ENCODE measurements at places on chromosomes 6 and 20.

DNA sequence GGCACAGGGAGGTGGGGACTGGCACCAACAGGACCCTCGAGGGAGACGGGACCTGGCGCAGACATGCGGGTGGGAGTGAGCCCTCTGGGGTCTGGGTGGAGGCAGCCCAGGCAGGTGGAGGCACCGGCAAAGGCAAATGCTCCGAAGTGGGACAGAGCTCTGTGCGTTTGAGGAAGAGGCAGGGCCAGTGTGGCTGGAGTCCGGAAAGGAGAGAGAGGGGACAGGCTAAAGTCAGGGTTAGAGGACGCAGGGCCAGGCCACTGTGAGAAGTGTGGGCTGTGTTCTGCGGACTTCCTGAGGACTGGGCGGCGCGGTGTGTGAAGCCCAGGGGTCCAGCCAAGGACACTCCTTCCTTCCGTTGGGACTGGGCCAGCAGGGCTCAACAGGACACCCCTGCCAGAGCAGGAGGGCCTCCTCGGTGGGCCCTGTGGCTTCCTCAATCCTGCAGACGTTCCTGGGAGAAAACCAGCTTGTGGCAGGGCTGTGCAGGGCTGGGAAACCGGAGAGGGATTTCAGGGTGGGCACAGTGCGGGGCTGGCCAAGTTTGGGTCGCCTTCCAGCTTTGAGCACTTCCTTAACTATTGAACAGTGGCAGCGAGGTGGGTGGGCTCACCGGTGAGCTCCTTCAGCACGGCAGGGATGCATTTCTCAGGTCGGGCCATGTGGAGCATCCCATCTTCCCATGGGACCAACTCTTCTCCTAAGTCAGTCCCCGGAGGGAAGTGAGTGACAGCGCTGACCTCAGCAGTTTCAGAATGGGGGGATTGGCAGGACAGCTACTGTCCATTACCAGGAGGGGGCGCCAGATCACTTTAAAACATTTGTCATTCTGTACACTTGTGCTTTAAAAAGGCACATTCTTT is 22.5 kb downstream of the MOCS3 start:
- DNase-seq = peak; percentile 83

DNA sequence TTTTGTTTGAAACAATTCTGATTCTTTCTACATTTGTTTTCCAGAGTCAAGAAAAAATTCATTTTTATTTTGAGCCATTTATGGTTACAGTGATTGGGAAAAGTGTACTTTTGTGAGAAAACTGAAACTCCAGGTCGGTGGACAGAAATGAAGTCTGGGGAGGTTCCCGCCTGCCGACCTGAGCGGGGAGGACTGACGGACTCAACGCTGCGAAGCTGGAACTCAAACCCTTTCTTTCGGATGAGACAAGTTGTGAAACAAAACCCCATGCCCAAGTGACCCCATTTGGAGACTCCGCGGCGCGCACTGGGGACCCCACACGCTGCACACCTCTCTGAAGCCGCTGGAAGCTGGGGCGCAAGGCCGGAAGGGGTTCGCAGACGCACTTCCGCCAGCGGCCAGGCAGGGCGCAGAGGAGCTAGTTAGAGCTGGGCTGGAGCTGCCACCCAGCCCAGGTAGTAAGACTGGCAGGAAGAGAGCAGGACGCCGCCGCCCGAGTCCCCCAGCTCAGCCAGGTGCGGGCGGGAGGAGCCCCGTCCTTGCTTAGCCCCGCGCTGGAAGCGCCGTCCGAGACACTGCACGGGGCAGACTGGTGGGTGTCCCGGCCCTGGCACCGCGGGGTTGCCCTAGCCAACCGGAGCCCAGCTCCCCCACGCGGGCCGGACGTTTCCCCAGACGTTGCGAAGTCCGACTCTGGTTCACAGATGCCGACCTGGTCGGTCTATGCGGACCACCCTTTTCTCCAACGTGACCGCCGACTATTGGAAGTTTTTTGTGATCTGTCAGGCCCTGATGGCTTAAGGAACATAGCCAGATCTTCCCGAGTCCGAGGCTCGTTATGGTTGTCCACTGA is 19.8 kb upstream of the ZSCAN16 start:
- DNase-seq = peak; percentile 82

DNA sequence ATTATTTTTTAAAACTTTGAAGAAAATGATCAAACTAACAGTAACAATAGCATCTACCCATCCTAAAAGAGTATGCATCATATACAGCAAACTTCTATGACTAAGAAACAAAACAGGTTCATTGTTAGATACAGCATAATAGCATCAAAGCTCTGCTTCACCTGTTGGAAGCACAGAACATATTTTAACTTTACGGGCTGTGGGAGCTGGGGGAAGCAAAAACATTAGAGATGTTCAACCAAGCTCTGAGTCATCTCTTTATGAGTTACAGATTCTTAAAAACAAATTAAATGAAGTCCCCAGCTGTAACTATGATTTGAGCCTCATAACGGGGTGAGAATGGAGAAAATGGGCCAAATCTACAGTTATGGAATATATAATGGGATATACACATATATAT is 63.4 kb downstream of the SYNE1 start:
- peak; percentile 5 for DNase-seq

DNA sequence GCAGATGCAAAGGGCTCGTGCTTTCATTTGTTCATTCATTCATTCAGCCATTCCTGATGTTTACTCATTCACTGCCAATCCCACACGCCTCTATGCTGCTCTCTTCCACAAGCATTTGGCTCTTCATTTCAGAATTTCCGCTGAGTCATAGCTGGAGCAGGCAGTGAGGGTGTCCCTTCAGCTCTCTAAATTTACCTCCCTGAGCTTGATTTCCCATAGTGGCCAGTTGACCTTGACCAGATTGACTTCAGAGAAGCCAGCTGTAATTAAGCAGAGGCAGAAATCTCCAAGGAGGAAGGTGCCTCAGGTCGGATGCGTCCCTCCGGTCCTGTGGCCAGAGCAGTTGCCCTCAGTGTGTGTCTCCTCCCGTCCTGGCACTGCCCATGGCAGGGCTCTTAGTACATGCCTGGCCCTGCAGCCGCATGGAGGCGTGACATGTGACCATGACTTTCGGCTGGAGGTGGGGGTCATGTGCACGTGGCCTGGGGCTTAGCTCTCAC is 267.2 kb upstream of the ECI2 start:
- peak; percentile 84 for DNase-seq

GRCh38 chr6:114342826-114343781 is at the start of gene HS3ST5:
HS3ST5 (minus strand) TSS chr6:114343023; CDS start chr6:114062845, 280,178 bp downstream.
- DNase-seq = no peak

DNA sequence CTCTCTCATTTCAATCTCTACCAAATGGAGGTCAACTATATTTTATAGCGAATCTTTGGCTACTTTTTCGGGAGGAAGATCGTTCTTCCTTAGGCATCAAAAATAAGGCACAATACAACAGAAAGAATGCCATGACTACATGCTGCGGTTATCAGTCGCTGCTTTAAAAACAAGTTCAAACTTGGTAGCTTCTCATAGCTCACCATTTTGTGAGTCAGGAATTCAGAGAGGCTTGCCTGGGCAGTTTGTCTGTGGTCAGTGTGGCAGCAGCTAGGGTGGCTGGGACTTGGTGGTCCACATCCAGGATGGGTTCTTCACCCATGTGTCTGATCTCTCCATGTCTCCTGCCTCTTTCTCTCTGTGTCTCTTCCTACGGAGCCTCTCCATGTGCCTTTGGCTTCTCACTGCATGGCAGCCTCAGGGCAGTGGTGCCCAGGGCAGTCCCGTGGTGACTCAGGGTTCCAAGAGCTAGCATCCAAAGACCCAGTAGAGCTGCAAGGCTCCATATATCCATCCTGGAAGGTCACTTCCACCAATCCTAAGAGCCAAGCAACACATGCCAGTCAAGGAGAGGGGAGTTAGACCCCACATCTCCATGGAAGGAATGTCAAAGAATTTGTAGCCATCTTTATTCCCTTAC is 10.4 kb downstream of the SCML4 start:
- DNase-seq = no peak

- DNase-seq = peak; percentile 58
Measured at GRCh38 chr20:33539129-33539528, 49.2 kb downstream of the CBFA2T2 start.

- peak; percentile 94 for DNase-seq
Measured at GRCh38 chr6:73579851-73580246, 59.0 kb upstream of the EEF1A1 start.

DNA sequence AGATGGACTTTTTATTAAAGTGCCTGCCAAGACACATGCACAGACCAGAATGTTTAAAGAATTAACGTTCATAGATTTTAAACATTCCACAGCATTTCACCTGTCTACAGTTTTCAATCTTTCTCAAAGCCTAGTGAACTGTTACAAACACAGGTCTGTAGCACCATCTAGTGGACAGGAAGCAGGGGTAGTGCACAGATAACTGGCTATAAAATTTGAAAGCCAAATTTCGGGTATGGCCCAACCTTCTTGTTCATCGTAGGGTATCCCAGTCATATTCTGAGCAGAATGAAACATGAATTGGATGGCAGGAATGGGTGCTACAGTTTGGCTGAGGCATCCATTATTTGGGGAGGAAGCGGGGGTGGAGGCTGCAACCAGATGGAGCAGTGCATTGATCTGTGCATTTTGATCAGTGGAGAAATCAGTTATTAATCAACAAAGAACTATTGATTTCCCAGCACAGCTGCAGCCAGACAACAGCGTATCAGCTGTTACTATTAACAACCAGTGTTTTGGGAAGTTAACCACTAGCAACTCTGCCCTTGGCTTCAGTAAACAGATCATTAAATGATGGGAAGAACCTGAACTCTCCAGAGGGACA is 56.1 kb upstream of the B3GAT2 start:
- DNase-seq = peak; percentile 76

DNA sequence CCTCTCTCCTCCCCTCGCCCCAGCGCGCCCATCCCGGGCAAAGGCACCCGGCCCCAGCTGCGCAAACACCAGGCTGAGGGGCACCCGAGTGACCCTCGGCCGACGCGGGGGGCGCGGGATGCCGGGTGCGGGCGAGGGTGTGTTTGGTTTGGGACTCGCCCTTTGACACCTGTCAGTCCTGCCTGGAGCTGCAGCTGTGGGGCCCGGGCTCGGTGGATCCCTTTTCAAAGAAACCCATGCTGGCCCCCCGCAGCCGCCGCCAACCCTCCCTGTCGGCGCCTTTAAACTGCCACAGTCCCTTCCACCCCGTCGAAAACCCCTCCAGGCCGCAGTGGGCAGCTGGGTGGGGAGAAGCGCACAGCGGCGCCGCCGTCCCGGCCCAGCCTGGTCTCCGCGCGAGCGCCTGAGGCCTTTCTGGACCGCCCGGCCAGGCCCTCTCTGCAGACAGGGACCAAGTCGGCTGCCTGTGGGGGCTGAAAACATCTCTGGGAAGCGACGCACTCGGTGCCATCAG is 5.5 kb downstream of the FOXQ1 start:
- DNase-seq = no peak

GRCh38 chr6:156917213-156917612 is 140.0 kb downstream of the ARID1B start:
- peak; percentile 61 for DNase-seq

DNA sequence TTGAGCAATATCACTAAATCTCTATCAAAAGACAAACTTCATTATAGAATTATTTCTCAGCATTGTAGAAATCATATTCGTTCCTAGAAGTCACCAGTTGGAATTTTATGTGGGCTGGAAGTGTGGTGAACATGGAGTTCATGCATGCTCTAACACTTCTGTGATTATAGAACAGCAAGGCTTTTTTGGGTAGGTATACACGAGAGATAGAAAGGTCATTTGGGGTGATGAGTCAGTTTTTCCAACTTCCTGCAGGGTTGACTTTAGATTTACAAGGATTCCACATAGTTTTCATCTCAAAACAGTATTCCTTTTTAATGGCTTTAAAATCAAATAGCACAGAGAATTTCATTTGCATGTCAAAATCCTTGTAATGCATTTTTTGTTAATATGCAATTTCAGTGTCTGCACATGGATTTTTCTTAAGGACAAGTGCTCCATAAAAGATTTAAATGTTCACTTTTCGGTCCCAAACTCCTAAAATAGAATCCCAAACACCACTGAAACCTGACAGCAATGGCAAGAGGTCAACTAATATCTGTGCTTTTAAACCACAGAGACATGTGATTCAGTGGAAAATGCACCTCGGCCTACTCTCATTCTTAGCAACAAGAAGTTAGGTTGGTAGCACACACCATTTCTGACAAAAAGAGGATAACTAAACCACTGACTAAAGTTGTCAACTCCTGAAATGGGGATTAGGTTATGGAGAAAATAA is 211.0 kb downstream of the MOXD1 start:
- peak; percentile 73 for DNase-seq

DNA sequence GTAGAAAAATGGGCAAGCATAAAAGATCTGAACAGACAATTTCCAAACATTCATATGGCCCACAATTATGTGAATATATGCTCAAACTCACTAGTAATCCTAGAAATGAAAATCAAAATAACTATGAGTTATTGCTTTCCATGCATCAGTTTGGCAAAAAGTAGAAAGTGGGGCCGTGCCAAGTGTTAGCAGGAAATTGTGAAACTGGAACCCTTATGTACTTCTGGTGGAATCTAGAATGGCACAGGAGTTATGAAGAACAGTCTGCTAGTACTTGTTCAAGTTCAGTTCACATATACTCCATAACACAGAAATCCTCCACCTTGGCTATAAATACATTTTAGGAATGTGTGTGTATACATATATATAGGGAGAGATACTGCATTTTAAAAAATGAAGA is 89.8 kb downstream of the EYA2 start:
- peak; percentile 56 for DNase-seq

DNA sequence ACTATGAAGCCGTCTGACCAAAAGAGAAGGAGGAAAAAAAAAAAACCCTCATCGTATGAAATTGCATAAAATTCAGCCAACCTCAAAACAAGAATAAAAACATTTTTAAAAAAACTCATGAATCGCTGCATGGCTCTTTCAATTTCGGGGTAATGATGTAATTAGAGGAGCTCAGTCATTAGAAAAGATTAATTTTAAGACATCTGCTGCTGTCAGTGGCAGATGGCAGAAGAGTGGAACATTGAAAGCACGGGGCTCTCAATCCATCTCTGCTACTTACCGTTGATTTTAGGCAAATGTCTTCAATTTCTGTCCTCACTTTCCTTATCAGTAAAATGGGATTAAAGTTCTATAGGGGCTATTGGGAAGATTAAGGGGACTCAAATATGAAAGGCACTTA is 79.1 kb downstream of the EYA2 start:
- DNase-seq = no peak

- DNase-seq = no peak
Measured at GRCh38 chr6:170295510-170296422, 4.9 kb upstream of the DLL1 start.

DNA sequence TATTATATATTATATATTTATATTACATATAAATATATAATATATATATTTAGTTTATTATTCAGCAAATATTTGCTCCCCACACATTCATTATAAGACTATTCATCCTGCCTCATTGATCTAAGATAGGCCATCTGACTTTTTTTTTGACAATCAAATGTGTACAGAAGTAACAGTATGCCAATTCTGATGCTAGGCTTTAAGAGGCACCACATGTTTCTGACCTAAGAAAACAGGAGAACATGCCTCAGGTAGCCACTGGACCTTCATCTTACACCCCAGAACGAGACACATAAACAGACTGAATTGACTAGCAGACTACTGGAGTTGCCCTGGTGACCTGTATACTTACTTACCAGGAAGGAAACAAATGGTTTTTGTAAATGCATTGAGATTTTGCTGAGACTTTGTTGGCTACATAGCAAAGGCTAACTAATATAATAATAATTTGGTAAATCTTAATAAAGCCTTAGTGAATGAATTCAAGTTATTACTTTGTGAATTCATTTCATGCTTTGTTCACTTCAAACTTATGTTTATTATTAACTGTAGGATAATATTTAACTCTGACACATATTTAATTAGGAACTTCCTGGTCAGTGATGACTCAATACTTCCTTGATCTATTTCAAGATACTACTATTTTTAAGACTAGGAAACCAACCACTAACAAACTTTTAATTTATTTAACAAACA is 13.4 kb upstream of the MYO6 start:
- peak; percentile 29 for DNase-seq

- no peak for DNase-seq
Measured at GRCh38 chr6:144390202-144390601, 105.1 kb downstream of the UTRN start.
